ENCODE measurements at places on chromosomes 2 and 18.

DNA sequence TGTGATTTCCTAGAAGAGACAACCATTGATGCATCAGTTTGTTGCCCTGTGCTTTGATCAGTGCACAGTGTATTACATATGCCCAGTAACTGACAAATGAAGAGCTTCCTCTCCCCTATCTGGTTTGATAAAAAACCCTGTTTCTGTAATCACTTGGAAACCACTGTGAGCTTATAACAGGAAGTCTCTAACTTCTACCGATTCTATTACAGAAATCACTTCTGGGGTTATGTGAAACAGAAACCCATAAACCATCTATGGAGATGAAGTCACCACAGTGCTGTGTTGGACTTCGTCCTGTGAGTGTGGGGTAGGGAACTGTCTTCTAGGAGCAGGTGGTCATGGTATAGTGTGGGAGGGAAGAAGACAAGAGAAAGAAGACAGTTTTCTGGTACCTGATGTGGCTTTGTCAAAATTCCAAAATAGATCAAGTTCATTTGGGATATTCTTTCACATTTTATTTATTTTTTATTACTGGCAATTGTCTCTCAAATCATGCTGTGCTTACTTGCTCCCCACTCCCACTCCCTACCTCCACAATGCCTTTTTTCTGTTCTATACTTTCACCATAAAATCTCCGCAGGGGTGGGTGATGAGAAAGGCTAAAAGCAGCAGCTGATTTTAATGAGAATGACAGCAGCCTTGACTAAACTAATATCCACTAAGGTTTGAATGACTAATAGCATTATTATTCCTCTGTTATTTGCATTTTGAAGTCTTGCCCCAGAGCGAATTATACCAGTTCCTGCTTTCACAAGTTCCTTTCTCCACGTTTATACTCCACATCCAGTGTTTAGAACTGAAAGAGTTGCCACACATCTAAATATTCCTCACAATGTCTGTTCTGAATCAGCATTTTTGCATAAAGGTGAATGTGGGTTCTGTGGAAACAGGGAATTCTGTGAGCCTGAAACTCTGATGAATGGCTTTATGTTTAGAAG, 41.7 kb upstream of the RND3 start:
- DNase-seq, result no peak

DNA sequence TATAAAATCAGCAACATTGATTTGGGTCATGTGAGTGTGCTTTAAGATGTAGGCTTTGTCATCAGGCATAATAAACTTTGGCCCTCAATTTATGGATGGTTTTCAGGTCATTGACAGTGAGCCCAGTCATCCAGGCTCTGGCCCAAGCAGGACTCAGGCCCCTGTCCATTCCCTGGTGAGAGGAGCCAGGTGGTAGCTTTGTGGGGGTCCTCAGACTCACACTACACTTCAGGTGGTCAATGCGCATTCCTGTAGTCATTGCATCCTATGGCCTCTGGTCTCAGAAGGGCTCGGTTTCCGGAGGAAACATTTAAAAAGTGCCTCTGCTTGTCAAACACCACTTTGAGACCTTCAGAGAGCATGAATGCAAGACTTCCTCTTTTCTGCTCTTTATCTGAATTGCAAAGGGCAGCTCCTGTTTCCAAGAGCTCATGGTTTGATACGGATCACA, 20.2 kb downstream of the LGALSL start:
- no peak for DNase-seq

DNA sequence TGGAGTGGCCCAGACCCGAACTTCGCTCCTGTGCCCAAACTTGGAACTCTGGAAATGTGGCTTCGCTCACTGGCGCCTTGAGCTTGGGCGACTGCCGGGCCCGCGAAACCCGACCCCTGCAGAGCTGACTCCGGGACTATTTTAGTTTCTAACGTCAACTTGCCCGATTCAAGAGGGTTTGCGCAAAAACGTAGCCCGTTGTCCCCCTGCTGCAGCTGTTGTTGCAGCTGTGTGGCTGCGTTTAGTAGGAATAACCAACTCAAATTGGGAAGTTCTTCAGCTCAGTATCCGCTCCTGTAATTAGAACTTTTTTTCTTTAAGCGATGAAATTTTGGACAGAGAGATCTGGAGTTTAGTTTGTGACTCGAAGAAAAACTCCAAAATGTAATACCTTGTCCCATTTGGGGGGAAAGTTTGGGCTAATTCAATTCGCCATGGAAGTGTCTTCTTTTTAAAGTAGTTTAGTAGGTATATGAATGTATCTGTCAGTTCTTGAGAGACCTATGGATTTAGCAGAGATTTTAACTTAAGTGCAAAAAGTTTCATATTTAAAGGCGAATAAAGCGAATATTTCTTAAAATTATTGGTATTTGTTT, 559 bp downstream of the MYL12A start:
- no peak for DNase-seq

DNA sequence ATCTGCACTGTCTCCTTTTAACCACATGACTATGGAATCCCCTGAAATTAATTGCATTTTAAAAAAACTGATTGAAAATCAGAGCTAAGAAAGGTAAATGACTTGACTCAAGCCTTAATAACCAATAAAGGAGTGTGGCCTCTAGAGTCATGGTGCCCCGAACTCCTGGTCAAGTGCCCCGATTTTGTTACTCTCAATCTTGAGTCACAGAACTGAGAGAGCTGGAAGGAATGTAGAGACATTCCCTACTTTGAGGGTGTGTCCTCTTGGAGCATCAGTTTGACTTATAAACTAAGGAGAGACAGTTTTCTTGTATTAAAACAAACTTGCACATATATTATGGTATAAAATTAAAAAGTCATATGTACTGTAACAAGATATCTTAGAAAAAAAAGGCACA, 2.4 kb downstream of the WDR43 start:
- no peak for DNase-seq

DNA sequence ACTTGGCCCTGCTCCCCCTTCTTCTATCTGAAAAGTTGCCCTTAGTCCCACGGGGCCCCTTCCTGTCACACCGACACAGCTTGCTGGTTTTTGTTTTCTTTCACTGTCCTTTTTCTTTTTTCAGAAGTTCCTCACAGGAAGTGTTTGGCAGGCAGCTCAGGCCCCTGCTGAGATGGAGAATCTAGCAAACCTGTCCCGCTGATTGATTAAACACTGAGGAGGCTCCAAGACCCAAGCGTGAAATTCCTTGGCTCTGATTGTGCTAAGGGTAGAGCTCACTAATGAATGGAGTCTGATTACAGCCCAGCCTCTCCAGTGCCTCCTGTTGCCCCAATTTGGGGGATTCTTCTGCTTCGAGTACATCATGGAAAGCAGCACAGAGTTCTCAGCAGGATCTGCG, 365.9 kb upstream of the MEX3C start:
- DNase-seq, result no peak

- no peak for DNase-seq
Measured at GRCh38 chr2:235627682-235628081, 133.8 kb downstream of the AGAP1 start.

- peak; percentile 17 for DNase-seq
Measured at GRCh38 chr2:101387151-101387834, at the start of gene CREG2. TSS of gene CREG2 (minus strand) at chr2:101387503. CDS start at chr2:101387457, 46 bp downstream.

DNA sequence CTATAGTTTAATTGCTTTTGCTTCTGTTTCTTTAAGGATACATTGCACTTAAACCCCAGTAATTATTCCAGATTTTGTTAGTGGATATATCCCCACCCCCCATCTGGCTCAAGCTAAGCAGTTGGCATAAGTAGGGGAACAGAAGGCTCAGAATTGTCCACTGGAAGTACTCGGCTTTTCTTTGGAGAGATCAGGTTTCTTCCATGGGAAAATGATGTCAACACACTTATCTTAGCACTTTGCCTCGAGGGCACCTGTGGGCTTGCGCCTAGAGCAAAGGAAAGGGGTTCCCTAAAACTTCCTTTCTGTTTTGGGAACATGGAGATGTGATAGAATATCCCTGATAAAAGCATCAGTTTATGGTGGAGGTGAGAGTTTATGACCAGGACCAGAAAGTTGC, 130.6 kb downstream of the FMNL2 start:
- no peak for DNase-seq

GRCh38 chr2:10533811-10534321, 85.7 kb upstream of the ODC1 start:
- DNase-seq, result no peak

- DNase-seq, result peak; percentile 66
Measured at GRCh38 chr2:37671009-37671815, at the start of gene CDC42EP3. TSS of gene CDC42EP3 (minus strand) at chr2:37671642. CDS start at chr2:37646587, 25,055 bp downstream.

DNA sequence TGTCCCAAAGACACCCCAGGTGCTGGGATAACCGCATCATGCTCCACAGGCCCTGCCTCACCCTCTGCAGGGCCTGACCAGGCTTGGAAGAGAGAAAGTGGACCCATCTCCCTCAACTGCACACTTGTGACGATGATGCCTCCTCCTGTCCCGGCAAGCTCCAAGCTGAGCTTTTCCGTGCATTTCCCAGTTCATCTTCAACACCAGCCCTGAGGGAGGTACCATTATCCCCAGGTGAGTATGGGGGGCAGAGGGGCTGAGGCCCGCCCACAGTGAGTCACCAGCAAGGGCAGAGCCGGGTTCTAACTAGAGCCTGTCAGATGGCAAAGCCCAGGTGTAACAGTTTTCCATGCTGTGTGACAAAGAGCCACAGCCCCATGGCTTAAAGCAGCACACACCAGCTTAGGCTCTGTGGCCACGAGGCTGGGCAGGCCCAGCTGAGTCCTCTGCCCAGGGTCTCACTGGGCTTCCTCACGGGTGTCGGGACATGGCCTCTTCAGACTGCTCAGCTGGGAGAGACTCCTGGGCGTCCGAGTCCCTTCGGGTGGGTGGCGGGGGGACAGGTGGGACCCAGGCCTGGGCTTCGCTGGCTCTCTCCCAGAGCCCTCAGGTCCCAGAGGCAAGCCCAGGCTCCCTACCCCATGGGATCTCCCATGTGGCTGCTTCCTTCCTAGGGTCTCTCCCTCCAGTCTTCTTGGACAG, 108.4 kb upstream of the OTOS start:
- DNase-seq, result no peak

Data from effector memory CD4-positive, alpha-beta T cell (primary cell).